ENCODE measurements at places on chromosomes 1 and 21. TPM values are rescaled to one million over a fixed set of nuclear protein-coding genes. Genes with fewer than 3 reads are reported as not detected.

The PRAMEF4 gene
- total RNA-seq: not detected

The KRTAP10-11 gene
- total RNA-seq: not detected

The RPE65 gene
- total RNA-seq: not detected

The CCDC181 gene
- 3.1 TPM for total RNA-seq

The GSTM5 gene
- 13.0 TPM for total RNA-seq

The FCMR gene
- total RNA-seq: not detected

The CFHR3 gene
- total RNA-seq: not detected

The DNASE2B gene
- not detected for total RNA-seq

The CCDC17 gene
- total RNA-seq: 4.0 TPM

The ICOSLG gene
- total RNA-seq: not detected

The GIPC2 gene
- 0.74 TPM for total RNA-seq

The EDN2 gene
- not detected for total RNA-seq

The TTC24 gene
- total RNA-seq: not detected

The SYT2 gene
- not detected for total RNA-seq

The CA6 gene
- not detected for total RNA-seq

The MIXL1 gene
- total RNA-seq: not detected

The OLIG2 gene
- total RNA-seq: not detected

The RGS18 gene
- total RNA-seq: not detected

The ZYG11A gene
- 0.72 TPM for total RNA-seq

The SLC22A15 gene
- total RNA-seq: 7.2 TPM

The PGBD2 gene
- total RNA-seq: 3.1 TPM

The MROH9 gene
- total RNA-seq: 0.27 TPM

The LENEP gene
- not detected for total RNA-seq

The RHD gene
- total RNA-seq: not detected

The FCGR3A gene
- not detected for total RNA-seq

The DNAH14 gene
- total RNA-seq: 33.9 TPM

The LEMD1 gene
- 0.36 TPM for total RNA-seq

The LIN28A gene
- total RNA-seq: not detected

The FAM72B gene
- total RNA-seq: 5.6 TPM

The CCDC185 gene
- total RNA-seq: not detected

The OR2L13 gene
- total RNA-seq: not detected

The GBP5 gene
- not detected for total RNA-seq

The RNF186 gene
- total RNA-seq: not detected

The NTMT2 gene
- not detected for total RNA-seq

The TMEM125 gene
- not detected for total RNA-seq

The ACTL8 gene
- total RNA-seq: not detected

The OR2M7 gene
- total RNA-seq: not detected

The LRRC53 gene
- total RNA-seq: not detected

The FAM229A gene
- total RNA-seq: 1.6 TPM

The KRTAP12-2 gene
- total RNA-seq: not detected

The FMO1 gene
- 7.8 TPM for total RNA-seq

The ELAVL4 gene
- total RNA-seq: not detected

The TLCD4 gene
- total RNA-seq: 0.25 TPM

The RXFP4 gene
- total RNA-seq: not detected

The CNR2 gene
- total RNA-seq: under 0.01 TPM

The CHI3L1 gene
- total RNA-seq: 3.0 TPM

The RNF220 gene
- 39.7 TPM for total RNA-seq

The RBP7 gene
- total RNA-seq: not detected

The RRAGC gene
- 44.4 TPM for total RNA-seq

The ZBTB37 gene
- 11.3 TPM for total RNA-seq

The PRR9 gene
- not detected for total RNA-seq

The CR1L gene
- not detected for total RNA-seq

The OR6N1 gene
- 0.16 TPM for total RNA-seq

Data from fibroblast of the aortic adventitia (primary cell).